ENCODE measurements at places on chromosomes 7 and 10.

DNA sequence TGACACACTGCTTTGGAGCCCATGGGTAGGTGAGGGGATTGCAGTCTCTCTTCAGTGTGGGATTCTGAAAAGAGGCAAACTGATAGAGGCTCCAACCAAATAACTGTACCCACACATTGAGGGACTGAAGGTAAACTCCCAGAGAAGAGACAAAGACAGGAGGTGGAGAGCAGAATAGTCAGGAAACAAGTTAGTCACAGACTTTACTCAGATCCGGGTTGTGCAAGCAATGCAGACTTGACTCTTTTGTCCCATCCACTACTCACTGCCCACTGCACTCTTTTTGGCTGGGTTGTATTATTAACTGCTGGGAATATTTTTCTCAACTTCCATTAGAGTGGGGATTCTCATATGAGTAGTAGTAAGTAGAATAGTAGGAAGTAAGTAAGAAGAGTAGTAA is 152.7 kb downstream of the NRG3 start:
- no peak for DNase-seq

DNA sequence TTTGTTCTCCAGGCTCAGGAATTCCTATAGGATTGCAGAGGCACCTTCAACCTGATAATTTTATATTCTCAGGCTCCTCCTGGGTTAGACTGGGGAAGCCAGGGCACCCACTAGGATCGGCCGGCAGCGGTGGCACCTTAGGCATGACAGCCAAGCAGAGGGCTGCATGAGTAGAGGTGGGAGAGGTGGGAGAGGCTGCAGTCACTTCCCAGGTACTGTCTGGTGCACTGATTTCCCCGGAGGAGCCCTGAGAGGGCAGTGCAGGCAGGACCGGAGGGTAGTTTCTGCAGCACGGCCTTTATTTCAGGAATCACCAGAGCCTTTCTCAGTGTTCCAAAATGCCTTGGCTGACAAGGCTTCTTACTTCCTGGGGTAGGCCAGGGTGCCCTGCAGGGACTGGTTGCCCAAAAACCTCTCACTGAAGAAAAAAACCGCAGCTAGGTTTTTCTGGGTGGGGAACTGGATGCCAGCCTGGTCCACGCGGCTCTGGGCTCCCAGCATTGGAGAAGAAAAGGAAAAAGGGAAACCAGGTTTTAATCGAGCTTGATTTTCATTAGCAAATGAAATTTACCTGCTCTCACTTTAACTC is 3.6 kb upstream of the HOXA13 start:
- DNase-seq, result no peak

GRCh38 chr7:157895520-157896375 is 558.9 kb downstream of the DNAJB6 start:
- DNase-seq, result no peak

GRCh38 chr7:27917119-27917518 is 177.2 kb downstream of the TAX1BP1 start:
- no peak for DNase-seq

DNA sequence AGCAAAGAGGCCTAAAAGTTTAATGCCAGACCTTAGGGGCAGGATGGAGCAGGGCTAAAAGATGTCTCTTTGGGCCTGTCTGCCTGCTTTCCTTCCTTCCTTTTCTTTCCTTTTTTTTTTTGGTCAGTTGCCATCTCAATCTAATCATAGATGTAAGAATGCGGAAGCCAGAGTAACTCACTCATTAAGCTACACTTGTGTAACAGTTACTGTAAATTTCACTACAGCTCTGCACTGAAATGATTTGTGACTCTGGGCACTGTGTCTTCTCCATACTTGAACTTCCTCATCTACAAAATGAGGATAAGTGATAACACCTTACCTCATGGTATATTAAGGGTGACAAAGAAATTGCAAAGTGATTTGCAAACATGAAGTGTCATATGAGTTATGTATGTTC is 75.5 kb upstream of the AGK start:
- no peak for DNase-seq

- DNase-seq, result no peak
Measured at GRCh38 chr7:97857544-97857943, 14.7 kb downstream of the ASNS start.

DNA sequence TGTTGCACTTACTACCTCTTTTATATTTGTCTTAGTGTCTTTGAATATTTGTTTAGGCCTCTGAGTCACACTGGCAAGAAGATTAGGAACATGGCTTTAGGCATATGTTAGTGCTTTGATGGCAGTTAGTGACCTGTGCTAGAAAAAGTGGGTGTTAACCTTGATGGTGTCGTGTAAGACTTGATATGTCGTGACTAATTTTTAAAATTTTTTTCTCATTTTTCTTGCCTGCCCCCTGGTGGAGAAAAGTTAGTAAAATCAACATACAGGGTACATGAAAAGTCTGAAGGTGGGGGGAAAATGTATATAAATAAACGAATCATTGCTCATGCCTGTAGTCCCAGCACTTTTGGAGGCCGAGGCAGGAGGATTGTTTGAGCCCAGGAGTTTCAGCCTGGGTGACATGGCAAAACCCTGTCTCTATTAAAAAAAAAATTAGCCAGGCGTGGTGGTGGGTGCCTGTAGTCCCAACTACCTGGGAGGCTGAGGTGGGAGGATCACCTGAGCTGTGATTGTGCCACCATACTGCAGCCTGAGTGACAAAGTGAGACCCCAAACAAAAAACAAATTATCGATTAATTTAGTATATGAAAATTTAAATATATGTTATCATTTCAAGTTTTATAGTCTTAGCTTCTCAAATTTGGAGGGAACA is 44.6 kb downstream of the TAX1BP1 start:
- DNase-seq, result no peak

DNA sequence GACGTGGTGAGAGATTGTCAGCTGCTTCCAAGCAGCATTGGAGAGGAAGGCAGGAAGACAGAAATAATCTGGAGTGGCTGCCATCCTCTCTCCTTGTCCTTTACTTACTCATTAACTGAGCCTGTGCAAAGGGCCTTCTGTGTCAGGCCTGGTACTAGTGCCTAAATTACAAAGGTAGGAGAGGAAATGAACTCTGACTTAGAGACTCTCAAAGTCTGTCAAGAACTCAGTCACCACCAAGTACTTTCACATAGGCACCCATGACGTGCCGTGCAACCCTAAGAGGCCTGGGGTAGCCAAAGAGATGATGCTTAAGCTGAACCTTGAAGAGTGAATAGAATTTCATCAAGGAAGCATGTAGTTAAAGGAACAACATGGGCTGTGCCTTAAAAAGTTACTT is 866.9 kb downstream of the LRMDA start:
- no peak for DNase-seq

- DNase-seq, result no peak
Measured at GRCh38 chr10:35464825-35465456, 128.6 kb downstream of the CCNY start.

- DNase-seq, result no peak
Measured at GRCh38 chr10:36187380-36188079, 545.4 kb upstream of the FZD8 start.

DNA sequence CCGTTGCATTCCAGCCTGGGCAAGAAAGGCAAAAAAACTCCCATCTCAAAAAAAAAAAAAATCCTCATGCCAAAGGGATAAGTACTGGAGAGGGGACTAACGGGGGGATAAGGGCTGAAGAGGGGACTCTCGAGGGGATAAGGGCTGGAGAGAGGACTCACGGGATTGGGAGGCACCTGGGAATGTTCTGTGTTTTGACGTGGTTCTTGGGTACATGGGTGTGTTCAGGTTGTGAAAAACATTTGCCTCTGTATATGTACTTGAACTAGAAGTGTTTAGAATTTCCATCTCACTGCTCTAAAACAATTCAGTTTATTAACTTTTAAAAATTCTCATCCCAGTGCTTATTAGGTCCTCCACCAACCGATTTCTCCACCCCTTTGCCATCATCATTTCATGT is 4.5 kb downstream of the FKBP6 start:
- no peak for DNase-seq

DNA sequence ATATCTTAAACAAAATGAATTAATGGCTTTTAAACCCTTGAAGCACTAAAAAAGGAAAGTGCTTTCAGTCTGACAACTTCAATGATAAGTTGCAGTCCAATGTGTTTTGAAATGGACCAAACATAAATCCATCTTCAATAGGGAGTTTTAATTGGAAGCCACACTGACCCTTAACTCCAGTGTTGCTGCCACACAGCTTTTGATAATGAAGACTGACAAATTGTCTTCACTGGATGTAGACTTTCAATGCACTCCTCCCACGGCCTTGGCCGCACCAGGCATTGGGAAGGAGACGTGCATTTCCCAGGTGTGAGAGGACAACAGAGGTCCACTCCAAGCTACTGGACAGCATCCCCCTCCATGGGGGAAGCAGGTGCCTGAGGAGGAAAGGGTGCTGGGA is 159.0 kb upstream of the NRP1 start:
- no peak for DNase-seq

DNA sequence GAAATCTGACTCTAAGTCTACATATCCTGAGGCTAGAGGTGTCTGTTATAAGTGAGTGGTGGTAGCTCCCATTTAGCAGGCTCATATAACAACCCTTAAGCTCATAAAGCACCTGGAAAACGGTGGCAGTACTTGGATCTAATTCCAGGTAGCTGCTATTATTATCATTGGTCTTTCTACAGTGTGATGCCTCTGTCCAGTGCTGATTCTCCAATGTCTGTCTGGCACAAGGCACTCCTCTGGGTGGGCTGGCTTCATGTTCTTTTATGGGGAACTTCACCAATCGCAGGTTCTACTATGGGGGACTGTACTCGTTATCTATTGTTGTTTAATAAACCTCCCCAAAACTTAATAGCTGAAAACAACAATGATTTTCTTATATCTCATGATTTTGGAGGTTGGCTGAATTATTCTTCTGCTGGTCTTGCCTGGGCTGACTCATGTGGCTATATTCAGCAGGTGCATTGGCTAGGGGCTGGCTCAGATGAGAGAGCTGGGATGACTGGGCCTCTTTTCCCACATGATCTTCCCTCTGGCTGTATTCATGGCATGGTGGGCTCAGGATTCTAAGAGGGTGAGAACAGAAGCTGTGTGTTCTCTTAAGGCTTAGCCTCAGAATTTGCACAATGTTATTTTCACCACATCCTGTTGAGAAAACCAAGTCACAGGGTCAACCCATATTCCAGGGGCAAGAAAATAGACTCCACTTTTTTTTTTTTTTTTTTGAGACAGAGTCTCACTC is 93.0 kb upstream of the PCGF5 start:
- no peak for DNase-seq

DNA sequence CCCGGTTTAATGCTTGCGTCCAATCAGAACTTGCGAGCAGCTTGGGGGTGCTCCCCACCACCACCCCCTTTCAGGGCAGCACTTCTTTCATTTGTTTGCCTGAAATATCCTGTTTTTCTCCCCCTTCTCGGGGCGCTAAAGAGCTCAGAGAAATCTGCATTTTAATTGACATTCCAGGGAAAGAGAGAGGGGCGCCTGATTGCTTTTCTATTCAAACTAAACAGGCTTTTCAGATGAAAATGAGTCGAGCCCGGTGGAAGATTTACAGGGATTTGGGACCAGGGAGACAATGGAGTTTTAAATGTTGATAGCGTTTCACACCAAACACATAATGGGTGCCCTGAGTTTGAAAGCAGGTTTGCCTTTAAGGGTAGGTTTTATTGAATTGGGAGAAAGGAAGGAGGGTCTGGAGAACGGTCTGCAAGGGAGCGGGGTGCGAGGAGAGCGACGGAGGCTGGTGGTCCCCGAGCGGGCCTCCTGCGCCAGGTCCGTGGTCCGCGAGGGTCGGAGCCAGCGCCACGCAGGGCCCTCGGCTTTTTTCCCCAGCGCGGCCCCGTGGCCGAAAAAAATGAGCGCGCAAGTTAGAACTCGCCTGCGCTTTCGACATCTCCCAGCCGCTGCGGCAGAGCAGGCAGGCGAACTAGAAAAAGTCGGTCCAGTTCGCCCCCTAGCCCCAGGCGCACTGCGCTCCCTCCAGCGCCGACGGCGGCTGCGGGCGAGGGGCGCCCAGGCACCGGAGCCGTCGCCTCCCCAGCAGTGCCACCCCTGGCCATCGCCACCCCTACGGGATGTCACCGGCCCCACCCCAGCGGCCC is 1.3 kb downstream of the FGFR2 start:
- DNase-seq, result no peak

- DNase-seq, result no peak
Measured at GRCh38 chr7:128379900-128380479, 18.5 kb upstream of the PRRT4 start.

DNA sequence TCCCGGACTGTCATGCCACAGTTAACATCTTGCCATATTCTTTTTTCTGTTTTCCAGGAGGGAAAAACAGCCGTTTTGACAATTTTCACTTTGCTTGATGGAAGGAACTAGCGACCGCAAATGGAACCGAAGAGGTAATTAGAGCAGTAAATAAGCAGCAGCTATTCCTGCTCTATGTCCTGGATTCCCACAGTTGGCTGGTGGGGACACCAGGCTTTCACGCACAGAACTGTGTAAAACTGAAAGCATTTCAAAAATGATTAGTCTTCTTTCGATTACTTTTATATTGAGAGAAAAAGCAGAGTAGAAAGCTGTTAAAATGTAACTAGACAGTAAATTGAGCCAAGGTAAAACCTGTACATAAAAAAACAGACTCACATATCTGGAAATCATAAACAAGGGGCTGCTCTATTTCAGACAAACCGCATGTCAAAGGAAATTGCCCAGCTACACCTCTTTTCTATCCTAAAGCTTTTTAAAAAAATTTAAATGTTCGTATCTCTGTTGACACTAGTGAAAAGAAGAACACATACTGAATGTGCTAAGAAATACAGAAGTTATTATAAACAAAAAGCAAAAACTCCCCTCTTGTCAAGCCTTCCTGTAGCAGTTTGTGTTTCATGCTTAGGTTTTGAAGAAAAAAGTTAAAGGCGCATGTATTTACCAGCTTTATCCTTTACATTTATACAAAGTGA is 93.4 kb downstream of the RNF216 start:
- DNase-seq, result no peak

GRCh38 chr7:38284553-38284952 is 11.1 kb upstream of the TARP start:
- DNase-seq, result no peak

GRCh38 chr7:120431016-120431415 is 158.0 kb downstream of the KCND2 start:
- no peak for DNase-seq

DNA sequence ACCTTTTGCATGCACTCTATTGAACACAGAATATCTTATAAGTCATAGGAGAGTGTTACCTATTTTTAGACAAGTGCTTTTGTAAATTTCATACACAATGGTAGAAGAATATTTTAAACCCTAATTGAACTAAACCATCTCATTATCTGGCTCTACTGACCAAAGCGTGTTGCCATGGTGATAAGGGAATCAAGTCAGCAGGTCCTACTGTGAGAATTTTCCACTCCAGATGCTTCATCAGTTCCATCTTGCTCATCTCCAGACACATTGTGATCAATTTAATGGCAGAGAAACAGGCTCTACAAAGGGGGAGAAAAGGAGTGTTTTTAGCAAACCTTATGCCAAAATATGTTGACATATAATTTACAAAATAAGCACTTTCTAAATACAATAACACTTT is 621.9 kb upstream of the GHITM start:
- no peak for DNase-seq

DNA sequence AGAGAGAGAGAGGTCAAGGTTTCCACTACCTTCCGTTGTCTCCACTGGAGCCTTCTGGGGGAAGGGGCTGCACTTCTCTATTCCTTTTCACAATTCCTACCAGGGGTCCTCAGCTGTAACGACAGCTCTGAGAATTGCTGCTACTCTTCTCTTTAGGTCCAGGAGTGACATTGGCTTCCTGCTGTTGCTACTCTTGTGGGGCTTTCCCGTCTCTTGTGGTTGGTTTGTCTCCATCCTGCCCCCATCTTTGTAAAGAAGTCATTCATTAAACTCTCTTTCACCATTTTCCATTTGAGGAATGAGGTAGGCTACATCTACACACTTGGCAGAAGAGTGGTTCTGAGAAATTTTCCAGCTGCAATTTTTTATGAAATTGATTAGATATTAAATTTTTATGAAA is 238.8 kb upstream of the LYZL1 start:
- DNase-seq, result no peak

GRCh38 chr10:127157089-127157488 is 39.3 kb downstream of the INSYN2A start:
- DNase-seq, result no peak
